Trophoblast cell (in vitro differentiated cells and primary cell): ENCODE measurements at places on chromosomes 7 and 10.
A peak's percentile ranks its signal among the peaks of the same experiment; 100 is the strongest.

DNA sequence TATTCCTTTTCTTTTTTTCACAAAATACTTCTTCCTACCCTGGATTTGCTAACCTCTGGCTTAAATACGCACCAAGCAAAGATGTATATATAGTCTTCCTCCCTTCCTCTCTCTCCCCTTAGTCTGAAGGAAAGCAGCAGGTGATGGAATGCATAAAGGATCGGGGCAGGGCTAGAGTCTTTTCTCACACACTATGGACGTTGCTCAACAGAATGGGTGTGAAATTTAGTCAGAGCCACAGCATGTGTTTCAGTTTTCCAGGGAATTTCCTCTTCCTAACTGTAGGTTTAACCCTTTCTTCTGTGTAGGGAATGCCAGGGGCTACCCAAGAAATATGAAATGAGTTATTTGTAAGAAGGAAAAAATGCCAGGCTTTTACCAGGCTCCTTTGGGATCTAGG is 71.4 kb upstream of the NFKB2 start:
- DNase-seq = no peak

DNA sequence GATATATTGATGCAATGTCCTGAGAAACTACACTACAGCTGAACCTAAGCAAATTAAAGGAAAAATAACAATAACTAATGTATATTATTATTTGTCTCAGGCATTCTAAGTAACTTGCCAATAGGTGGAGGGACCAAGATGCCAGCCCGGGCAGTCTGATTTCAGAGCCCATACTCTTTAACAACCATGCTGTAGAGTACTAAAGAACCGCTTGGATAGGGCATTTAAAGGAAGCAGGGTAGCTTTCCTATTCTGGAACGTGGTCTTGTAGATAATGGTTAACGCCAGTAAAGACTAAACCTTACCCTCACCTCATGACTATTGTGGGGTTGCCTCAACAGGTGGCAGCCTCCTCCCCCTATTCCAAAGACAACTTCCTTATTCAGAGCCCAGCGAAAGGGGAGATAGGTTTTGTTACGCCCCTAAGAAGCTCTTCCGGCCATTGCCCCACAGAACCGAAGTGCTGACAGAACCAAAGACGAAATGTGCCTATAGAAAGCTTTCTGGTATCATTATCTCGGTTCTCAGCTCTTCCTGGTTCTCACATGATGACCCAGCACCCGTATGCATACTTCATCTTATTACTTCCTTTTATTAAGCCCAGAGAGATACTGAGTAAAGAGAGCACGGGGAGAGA is 707 bp upstream of the C1GALT1 start:
- peak; percentile 67 for DNase-seq

DNA sequence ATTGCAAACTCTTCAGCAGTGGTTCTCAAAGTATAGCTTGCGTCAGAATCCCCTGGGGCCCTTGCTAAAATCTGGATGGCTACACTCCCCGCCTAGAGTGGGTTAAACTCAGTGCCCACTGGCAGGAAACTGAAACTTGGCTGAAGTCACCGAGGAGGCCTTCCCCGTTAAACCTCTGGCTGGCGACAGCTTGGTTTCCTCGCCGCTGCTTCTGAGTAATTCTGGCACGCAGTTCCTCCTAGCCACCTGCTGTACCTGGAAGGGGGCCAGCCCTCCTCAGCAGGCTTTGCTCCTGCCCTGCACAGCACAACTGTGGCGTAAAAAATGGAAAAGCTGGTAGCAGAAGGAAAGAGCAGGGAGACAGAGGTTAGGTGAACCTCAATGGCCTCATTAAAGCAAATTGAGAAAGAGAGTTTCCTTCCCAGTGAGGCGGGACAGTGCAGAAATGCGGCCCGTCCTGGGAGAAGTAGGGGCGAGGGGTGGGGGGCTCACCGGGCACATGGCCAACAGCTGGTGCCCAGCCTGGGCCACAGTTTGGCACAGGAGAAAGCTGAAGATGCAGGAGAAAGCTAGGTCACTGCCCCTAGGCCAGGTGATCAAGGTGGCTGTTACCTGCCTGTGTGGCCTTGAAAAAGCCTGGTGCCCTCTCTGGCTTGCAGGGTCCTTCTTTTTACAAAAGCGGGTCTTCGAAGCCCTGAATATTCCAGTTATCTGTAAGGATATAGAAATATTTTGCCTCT is 46.6 kb downstream of the ALOX5 start:
- DNase-seq = peak; percentile 8

GRCh38 chr10:110636572-110636931 is 7.6 kb upstream of the RBM20 start:
- DNase-seq = no peak

GRCh38 chr10:11823122-11823988 is at the start of gene PROSER2:
Gene PROSER2 (plus strand): TSS chr10:11823356. CDS start chr10:11852078, 28,722 bp downstream.
- peak; percentile 26 for DNase-seq

DNA sequence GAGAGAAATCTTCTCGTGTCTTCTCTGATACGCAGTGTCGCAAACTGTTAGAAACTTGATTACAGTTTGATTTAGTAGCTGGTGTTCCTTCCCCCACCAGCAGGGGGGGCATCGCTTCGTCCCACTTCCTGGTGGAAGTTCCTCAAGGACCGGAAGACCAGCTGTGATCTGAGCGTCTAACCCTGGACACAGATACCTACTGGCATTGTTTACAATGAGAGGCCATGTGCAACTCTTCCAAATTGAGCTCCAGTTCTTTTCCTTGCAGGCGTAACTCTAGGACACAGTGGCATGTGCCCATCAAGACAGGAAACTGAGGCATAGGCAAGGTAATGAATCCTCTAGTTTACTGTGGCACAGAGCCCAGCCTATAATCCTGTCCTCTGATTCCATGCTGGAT is 219.0 kb downstream of the CCDC3 start:
- peak; percentile 54 for DNase-seq

GRCh38 chr10:101903827-101904550 is 60.4 kb upstream of the KCNIP2 start:
- no peak for DNase-seq

DNA sequence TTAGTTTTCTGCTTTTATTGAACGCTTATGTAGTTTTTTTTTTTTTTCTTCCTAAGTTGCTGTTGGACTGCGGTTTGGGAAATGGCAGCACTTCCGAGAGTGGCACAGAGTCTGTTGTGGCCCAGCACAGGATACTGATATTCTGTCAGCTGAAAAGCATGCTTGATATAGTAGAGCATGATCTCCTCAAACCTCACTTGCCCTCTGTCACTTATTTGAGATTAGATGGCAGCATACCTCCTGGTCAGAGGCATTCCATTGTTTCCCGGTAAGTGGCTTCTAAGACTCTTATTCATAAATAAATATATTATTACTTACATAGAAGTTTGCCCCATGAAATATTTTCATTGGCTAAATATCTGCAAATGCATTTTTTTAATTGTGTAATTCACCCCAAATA is 101.1 kb downstream of the BTAF1 start:
- DNase-seq = no peak

GRCh38 chr10:88178758-88179157 is 315.3 kb downstream of the PTEN start:
- no peak for DNase-seq
